ENCODE measurements at places on chromosomes 2 and 18.

GRCh38 chr2:178845566-178846457 lies 38.6 kb upstream of the TTN start:
- DNase-seq: no peak

- DNase-seq: no peak
Measured at GRCh38 chr2:158213773-158214172, 112.1 kb downstream of the UPP2 start.

DNA sequence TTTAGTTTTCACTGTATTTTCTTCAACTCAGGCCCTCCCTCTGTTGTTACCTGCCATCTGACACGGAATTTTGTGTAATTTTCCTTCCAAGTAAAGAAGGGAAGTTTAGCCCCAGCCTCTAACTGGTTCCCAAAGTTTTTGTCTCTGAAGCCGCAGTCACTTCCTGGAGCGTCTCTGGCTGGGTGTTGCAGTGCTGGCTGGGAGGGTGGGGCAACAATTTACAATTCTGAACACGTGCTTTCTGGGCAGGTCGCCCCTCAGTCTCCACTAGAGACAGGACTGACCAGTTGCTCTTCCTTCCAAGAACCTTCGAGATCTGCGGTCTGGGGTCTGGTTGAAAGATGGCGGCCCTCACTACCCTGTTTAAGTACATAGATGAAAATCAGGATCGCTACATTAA lies 3.5 kb downstream of the CNDP2 start:
- DNase-seq: peak; percentile 40

- no peak for DNase-seq
Measured at GRCh38 chr2:191650896-191651773, 26.8 kb upstream of the NABP1 start.

DNA sequence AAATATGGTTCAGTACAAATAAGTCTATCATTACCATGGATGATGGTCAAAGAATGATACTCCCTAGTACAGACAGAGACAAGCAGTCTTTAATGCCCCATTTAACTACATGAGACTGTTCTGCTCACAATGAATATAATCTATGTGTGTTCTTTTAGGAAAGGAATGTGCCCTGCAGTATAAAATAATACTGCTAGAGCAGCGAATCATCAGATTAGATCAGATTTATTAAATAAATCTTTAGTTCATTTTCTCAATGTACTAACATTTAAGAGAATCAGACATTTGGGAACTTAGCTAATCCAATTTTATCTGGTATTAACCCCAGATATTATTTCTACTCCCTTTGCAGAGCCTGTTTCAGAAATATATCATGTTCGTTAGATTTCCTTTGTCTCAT lies 272.0 kb upstream of the GCFC2 start:
- no peak for DNase-seq

DNA sequence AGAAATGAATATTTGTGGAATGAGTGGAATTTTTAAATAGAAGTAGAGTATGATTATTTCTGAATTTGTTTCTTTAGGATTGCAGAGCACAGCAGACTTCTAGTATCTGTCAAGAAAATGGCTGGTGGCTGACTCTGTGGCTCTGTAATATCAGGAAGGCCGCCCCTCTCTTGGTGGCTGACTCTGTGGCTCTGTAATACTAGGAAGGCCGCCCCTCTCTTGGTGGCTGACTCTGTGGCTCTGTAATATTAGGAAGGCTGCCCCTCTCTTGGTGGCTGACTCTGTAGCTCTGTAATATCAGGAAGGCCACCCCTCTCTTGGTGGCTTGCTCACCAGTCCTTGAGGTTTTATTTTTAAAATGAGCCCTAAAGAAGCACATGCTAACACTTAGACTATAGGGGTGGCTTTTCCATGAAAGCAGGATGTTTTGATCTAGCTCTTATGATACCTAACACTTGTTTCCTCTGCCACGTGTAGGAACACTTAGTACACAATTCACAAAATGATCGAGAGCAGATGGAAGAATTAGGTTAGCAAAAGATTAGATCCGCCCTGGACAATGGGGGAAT lies 85.1 kb upstream of the TTC39C start:
- DNase-seq: no peak
